Epithelial cell of esophagus (primary cell): ENCODE measurements at places on chromosomes 3 and 15.

DNA sequence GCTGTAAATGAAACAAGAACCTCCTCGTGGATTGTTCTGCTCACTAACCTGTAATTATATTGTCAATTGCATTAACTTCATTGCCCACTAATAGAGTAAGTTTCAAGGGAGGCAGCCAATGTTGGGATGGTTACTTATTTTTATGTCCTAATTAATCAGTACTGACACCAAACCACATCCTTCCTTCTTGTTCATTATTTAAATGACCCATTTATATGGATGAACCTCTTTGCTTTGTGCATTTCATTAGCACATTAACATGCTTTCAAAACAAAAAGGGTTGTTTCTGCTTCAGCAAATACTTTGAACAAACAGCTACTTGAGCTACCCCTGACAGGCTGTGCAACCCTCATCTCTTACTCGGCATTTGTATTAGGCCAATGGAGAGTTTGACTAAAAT lies 374.2 kb downstream of the MECOM start:
- no peak for DNase-seq

GRCh38 chr15:29433050-29433318 lies 163.4 kb upstream of the NSMCE3 start:
- no peak for DNase-seq

GRCh38 chr3:121601212-121601812 lies 8.1 kb downstream of the FBXO40 start:
- no peak for DNase-seq

DNA sequence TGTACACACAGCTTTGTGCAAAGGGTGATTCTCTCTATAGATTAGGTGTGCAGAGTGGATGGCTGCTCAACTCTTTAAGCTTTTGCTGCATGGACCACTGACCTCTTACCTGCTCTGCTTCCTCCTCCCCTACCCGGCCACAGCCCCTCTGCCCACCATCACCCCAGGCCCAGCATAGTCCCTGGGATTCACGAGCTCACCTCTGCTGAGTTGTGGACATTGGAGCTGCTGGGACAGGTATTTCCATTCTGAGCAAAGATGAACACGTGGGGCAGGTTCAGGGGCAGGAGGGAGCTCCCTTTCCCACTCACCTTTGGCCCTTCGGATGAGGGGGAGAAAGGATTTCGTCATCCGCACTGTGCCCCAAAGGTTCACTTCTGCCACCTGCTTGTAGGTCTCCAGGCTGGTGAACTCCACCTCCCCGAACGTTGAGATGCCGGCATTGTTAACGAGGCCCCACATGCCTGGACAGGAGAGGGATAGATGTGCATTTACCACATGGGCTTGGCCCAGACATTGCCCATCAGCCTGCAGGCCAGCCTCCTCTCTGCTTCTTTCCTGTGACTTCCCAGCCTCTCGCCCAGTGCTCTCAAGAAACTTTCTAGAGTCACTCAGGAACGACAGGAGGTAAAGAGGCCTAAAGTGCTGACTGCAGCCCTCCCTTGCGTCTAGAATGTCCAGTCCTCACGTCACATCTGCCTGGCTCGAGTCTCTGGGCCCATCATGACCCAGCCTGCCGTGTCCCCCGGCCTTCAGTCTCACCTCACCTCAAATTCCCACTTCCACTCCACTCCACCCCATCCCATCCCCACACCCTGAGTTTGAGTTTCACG lies 41.6 kb downstream of the BDH1 start:
- DNase-seq: peak; percentile 73

GRCh38 chr3:115691964-115692363 lies 68.7 kb downstream of the GAP43 start:
- no peak for DNase-seq

- DNase-seq: no peak
Observed at GRCh38 chr3:189289251-189289650, 117.5 kb downstream of the TPRG1 start.

- no peak for DNase-seq
Observed at GRCh38 chr3:190302212-190302867, 19.9 kb downstream of the CLDN1 start.
